Posterior cingulate gyrus (tissue), 11 donors: ENCODE measurements at places on chromosomes 3 and 15.
A peak's percentile ranks its signal among the peaks of the same experiment; 100 is the strongest.

DNA sequence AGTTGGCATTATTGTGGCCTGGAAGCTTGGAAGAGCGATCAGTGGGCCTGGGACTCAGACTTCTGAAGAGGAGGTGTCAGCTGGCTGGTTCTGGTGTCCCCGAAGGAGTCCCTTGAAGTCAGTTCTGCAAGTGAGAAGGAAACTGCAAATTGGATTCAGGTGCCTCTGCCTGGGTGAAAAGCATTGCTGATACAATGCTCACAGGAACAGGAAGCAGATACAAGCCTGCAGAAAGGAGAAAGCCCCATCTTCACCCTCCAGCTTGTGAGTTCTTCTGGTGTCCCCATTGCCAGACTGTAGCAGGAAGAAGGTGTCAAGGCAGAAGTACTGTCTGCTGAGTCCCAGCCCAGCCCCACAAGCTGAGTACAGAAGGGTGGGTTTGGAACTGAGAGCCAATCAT is 271.3 kb downstream of the PLOD2 start:
- DNase-seq = no peak

DNA sequence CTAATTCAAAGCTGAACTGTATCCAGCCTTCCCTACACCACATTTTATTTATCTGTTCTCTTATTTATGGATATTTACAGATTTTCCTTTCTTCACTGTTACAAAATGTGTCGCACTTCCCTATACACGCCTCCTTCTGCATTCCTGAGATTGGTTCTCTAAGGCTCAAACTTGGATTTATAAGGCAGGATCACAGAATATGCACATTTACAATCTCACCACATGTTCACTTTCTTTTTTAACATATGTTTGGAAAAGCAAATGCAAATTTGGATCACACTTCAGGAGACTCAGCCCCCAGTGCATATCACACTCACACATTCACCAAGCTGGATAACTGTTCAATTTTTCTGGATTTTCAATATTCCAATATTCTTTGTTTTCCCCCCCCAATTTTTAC is 31.8 kb upstream of the ARHGEF3 start:
- DNase-seq = no peak

GRCh38 chr3:9525078-9525477 is 28.5 kb downstream of the LHFPL4 start:
- no peak for DNase-seq

- no peak for DNase-seq
Measured at GRCh38 chr3:195752546-195753331, 32.0 kb downstream of the MUC20 start.

- DNase-seq = no peak
Measured at GRCh38 chr3:55486857-55487380, at the start of gene WNT5A. WNT5A (minus strand) TSS chr3:55487306; CDS start chr3:55486985, 321 bp downstream.

DNA sequence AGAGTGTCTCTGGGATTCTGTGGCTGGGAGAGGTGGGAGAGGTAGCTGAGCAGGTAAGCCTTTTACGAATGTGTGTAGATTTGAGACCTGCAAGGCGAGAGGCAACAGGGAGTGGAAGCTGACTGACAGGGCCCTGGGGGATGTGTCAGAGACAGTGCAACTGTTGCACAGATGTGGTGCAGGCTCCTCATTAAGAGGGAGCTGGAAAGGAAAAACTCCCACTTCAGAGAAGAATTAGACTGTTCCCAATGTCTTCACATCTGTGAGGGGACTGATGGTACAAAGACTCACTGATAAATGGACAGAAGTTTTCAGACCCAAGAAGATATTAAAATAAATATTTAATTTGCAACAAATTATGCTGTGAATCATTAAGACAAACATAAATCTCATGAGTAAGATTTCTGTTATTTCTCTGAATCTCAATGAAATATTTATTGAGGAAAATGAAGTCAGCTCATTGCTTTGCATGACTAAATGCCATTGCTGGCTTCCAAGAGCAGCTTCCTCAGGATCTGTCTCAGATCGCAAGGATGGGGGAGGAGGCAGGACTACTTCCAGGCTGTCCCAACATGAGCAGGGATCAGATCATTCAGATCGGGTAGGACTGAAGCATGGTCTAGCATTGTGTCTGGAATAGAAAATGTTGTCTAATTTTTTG is 127.3 kb upstream of the ROPN1 start:
- no peak for DNase-seq

DNA sequence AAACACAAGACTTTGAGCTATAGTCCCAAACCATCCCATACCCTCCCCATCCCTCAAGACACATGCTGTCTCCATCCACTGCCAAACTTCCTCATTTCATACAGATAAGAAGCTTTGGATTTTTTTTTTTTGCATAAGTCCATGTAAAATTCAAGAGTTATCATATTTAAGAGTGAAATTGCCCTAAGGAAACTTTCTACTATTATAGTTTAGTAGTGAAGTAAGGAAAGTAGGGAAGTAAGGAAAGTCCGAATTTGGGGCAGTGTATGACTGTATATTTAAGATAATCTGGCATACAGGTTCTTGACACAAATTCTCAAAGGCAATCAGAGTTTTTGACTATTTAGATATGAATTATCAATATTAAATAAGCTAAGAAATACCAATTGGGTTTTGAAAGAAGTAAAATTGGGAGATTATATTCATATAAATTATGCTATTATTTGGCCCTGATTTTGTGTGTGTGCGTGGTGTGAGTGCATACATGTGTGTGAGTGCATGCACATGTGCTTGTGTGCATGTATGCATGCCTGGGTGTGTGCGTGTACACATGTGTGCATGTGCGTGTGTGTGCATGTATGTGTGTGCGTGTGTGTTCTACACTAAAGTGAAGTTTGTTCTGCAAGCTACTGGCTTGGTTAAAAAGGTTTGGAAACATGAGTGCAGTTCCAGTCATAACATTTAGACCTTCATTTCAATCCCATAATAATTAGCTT is 83.6 kb upstream of the MBNL1 start:
- no peak for DNase-seq

- no peak for DNase-seq
Measured at GRCh38 chr3:32002561-32003368, 21.2 kb downstream of the ZNF860 start.

DNA sequence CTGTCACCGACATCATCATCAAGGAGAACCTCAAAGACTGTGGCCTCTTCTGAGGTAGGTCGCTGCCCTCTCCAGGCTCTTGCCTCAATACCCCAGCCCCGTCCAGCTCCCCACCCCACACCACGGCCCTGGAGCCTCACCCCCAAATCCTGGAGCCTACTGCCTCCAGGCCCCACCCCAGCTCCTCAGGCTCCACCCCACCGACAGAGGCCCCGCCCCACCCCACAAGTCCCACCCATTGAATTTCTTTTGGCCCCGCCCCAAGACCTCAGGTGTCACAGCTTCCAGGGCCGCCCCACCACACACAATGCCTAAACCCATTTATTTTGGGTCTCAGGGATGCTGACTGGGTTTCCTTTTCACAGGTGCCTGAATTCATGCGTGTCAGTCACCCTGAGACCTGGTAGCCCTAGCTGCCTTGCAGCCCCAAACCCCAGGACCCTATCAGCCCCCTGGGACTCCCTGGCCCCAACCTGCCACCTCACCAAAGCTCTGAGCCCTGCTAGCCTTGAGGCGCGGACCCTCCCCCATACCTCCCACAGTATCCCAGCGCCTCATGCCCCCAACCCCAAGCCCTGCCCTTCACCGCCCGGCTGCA is 3.6 kb downstream of the GNAT1 start:
- DNase-seq = no peak

GRCh38 chr3:66047311-66048050 is 8.8 kb upstream of the MAGI1 start:
- no peak for DNase-seq

DNA sequence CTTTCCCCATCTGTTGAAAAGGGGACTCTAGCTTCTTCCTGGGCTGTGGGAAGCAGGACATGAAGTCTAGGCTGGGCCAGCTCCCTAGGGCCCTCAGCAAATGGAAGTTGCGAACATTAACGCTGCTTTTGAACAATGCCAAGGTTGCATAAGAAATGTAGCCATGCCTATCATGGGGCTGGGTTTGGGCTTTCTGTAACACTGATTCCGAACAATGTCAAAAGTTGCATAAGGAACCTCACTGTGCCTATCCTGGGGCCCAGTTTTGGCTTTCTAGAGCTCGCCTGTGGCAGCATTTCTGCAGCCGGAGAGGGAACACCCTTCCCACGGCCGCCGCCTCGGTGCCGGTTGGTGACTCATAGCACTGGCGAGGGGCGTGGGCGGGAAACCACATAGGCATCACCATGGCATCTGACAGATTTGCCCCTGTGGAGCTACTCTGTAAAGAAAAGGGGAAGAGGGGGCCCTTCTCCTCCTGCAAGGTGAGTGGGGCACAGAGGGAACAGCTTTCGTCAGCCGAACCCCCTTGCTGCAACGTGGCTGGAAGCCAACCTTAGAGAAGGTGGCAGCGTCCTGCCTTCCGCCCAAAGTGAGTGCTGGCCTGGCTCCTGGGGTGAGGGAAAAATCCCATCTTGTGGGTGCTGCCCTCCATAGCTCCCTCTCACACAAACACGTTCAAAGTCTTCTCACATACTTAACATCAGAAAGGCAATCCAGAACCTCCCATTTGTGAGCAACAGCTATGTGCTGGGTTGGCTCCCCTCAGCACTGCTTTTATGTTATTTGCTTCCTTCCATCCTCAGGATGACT is 46.6 kb upstream of the ATP2B2 start:
- DNase-seq = peak; percentile 83

DNA sequence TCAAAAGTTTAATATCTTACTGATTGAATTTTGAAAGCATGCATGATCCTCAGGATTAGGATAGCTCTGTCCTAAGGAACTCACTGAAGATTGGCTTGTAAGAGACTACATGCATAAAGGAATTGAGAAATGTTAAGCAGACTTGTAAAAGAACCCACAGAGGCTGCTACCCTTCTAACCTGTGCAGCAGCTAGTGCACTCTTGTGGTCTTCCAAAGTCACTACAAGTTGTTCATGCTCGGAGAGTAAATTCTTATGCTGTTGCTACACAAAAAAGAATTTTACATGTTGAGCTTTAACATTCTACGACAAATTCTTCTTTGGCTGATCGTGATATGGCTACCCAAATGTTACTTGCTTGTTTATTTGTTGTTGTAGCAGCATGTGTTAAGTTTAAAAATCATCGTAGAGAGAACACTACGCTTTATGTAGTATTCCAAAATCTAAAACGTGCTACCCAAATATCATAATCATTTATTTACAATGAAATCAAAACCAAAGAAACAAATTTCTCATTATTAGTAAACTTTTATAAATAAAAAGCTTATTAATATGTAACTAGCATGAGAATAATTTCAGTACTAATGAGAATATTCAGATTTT is 55.0 kb downstream of the GOLIM4 start:
- no peak for DNase-seq

- no peak for DNase-seq
Measured at GRCh38 chr3:132253262-132253878, 63.8 kb upstream of the ACP3 start.

- DNase-seq = no peak
Measured at GRCh38 chr3:106129939-106130338, 261.1 kb upstream of the CBLB start.

DNA sequence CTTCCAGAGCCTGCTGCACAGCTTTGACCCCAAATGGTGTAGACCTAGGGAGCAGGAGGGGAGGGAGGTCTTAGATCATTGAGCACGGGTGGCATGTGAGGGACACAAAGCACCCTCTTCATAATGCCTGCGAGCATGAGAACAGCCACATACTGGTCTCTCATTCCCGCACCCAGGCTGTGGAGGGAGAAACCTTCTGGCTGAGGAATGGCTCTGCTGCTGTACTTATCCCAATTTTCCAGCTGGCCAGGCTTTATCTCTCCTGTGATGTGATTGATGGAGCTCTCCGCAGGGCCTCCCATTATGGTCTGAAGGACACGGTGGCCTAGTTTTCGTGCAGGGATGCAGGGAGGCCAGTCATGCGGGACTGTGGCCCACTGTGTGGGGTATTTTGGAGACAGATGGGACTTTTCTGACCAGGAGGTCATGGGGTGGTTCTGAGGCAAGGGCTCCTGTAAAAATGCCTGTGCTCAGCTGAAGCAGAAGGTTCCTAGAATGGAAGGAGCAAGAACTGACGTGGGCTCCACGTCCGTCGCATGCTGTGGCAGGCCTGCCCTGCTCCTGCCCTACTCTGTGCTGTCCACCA is 251.5 kb downstream of the PLCL2 start:
- DNase-seq = no peak
